ENCODE measurements at places on chromosomes 3 and 15.
A peak's percentile ranks its signal among the peaks of the same experiment; 100 is the strongest.

- DNase-seq: peak; percentile 66
Observed at GRCh38 chr3:124202754-124203153, 210.8 kb upstream of the ROPN1 start.

DNA sequence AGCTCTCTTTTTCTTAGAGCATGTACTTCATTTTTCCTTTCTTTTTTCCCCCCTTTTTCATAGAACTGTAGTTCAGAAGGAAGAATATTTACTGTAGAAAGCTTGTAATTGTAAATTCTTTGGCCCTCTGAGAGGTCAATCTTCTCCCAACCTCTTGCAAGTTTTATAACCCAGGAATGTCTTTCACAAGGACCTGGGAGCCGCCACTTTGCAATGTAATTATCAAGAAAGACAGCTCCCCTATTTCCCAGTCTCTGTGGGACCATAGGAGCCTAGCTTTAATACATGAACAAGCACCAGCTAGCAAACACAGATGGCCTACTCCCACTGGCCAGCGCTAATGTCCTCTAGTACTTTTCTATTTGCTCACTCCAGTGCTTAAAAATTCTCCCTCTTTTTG lies 51.4 kb downstream of the NFKBIZ start:
- no peak for DNase-seq

DNA sequence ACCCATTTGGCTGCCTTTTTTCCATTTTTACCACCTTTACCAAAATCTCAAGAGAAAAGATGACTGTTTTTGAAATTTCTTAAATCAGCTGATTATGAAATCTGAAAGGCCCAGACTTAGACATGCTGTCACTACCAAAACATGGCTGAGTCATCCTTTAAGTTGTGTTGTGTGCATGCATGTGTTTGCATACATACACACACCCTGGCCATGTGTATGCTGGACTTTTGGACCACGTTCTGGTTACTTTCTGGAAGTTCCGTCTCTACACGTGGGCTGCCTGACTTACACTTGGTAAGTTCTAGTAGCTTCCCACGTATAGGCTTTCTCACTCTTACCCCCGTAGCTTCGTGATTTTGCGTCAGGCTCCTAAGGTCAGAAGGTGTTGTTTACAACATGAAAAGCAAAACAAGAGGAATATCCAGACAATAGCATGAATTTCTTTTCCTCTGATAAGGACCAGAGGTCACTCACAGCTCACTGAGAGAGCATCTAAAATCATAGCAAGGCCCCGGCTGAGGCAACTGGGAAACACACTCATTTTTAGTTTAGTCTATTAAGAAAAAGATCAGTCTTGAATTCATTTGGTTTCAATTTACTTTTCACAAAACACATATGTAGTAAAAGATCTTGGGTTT lies 62.4 kb downstream of the COL8A1 start:
- DNase-seq: no peak

GRCh38 chr3:182692695-182693094 lies 100.6 kb upstream of the ATP11B start:
- DNase-seq: no peak

DNA sequence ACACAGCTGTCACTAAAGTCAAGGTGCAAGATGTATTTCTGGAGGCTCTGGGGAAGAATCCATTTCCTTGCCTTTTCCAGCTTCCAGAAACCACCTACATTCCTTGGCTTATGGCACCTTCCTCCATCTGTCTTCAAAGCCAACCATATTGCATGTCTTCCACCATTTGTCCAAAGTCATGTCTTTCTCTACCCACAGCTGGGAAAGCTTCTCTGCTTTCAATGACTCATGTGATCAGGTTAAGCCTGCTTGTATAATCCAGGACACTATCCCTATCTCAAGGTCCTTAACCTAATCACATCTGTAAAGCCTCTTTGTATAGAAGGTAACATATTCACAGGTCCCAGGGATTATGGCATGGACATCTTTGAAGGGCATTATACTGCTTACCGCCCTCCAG lies 14.2 kb downstream of the ARHGAP31 start:
- no peak for DNase-seq

DNA sequence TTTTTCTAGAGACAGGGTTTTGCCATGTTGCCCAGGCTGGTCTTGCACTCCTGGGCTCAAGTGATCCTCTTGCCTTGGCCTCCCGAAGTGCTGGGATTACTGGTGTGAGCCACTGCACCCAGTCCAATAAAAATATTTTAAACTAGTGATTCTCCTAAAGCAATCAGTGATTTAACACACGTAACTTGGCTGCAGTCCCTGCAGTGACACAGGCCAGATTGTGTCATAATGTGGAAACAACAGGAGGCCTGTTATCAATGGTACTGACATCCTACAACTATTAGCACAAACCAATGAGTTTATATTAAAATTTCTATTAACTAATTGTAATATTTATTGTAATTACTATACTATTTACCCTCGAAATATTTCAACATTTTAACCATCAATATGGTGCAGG lies 1.6 kb upstream of the SEC61A1 start:
- DNase-seq: no peak

GRCh38 chr15:76973362-76973743 lies 21.6 kb upstream of the PSTPIP1 start:
- peak; percentile 66 for DNase-seq

GRCh38 chr3:146626403-146627122 lies 21.4 kb upstream of the PLSCR5 start:
- DNase-seq: no peak

DNA sequence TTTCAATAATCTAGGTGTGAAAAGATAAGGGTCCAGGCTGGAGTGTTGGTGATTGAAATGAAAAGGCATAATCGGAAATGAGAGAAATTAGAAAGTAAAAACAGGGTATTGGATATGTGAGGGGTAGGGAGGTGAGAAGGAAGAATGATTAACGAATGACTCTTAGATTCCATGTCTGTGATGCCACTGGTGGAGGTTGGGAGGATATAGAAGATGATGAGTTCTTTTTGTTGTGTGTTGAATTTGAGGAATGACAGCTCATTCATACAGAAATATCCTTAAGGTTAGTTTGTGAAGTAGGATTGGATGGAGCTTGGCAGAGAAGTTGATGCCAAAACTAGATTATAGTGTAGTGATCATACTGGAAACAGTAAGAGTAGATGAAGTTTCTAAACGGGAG lies 72.2 kb upstream of the CCNL1 start:
- DNase-seq: no peak

- DNase-seq: no peak
Observed at GRCh38 chr15:87129916-87130315, 1050.2 kb downstream of the AGBL1 start.

DNA sequence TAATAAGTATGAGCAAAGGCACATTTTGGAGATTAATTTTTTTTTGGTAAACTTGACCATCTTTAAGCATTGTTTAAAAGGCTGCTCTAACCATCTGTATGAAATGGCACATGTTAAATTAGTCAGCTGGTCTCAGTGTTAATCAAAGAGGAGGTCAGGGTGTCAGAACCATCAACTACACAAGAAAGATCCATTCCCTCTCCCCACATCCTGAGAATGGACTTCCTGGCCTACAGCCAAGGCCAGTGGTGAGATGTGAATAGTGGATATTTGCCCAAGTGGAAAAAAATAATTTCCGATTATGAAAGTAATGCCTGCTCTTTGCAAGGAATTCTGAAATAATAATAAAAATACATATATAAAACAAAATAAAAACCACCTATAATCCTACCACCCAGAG lies 641.7 kb downstream of the NR2F2 start:
- no peak for DNase-seq

DNA sequence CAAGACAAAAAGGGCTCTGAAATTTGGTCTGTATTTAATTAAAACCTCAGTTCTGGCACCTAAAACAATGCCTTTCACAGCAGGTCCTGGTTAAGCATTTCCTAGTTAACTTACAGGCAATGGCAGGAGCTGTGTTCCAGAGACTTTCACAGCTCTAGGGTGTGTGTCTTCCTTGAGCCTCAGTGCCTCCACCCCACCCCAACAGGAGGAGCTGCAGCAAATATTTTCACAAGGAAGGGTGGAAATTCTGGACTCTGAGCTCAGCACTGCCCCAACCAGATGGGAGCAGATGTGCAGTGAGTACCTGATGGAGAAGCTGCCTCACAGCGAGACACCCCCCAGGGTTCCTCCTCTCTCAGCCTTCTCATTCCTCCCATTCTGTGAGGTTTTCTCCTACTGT lies 106.3 kb upstream of the SPATA12 start:
- DNase-seq: no peak

GRCh38 chr3:71064291-71064955 lies 519.1 kb downstream of the FOXP1 start:
- no peak for DNase-seq

GRCh38 chr15:68620721-68621527 lies 42.1 kb downstream of the CORO2B start:
- DNase-seq: peak; percentile 95

DNA sequence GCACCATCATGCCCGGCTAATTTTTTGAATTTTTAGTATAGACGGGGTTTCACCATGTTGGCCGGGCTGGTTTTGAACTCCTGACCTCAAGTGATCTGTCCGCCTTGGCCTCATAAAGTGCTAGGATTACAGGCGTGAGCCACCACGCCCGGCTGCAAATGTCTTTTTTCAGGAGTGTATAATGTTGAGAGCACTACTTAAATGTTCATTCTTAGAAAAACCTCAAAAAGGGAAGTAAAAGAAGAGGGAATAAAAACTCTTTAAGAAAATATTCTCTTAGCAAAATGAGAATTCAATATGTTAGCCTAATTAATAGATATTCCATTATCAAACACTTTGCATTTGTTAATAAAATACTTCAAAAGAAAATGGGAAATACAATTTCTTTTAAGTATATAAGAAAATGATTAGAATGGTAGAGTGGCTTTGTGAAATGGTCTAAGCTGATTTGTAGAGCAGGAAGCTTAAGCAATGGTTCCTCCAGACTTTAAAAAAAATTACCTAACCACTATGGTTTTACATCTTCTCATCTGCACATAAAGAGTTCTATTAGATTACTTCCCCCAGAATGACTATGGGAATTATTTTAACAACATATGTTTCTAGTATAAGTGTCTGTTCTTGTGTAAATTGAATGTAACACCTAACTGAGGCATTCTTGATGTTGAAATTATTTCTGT lies 226.7 kb upstream of the ALCAM start:
- no peak for DNase-seq

DNA sequence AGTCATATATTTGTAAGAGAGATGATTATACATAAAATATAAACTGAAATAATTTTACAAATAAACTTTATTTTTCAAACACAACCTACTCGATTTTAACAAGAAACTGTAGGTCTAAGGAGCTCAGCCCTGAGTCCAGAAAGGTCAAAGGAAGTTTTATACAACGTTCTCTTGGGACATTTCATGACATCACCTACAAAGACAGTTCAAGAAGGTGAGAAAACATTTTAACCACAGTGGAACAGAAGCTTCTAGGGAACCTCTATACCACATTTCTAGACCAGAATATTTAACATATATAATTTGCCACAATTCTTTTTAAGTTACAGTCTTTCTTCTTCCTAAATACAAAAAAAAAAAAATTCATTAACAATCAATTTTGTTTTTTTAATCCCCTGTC lies 40.1 kb downstream of the CBLB start:
- no peak for DNase-seq

DNA sequence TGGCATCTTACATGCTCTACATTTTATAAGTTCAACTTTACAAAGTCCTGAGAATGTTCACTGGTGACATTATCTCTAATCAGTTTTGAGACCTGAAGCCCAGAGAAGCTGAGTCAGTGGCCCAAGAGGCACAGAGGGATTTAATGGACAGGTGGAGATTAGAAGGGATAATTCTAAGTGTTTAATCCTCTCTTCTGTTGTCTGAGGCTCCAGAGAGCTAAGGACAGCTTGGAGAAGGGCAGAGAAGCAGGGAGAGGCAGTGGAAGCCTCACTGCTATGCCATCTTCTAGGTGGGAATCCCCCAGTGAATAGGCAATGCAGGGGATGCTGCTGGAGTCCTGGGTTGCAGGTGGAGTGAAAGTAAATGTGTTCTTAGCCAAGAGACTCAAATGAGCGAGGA lies 369.4 kb upstream of the SLCO3A1 start:
- no peak for DNase-seq

GRCh38 chr3:194671511-194671899 lies 486 bp downstream of the LSG1 start:
- DNase-seq: no peak

DNA sequence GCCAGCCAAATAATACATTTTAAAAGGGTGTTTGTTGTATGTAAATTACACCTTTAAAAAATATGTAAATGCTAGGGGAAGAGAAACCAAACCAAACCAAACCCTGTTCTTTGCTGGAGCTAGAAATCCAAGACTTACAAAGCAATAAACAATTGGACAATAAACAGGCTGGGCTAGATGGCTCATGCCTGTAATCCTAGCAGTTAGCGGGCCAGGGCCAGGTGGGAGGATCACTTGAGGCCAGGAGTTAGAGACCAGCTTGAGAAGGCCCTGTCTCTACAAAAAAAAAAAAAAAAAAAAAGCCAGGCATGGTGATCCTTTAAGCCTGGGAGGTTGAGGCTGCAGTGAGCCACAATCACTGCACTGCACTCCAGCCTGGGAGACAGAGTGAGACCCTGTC lies 12.5 kb downstream of the STOML1 start:
- no peak for DNase-seq

DNA sequence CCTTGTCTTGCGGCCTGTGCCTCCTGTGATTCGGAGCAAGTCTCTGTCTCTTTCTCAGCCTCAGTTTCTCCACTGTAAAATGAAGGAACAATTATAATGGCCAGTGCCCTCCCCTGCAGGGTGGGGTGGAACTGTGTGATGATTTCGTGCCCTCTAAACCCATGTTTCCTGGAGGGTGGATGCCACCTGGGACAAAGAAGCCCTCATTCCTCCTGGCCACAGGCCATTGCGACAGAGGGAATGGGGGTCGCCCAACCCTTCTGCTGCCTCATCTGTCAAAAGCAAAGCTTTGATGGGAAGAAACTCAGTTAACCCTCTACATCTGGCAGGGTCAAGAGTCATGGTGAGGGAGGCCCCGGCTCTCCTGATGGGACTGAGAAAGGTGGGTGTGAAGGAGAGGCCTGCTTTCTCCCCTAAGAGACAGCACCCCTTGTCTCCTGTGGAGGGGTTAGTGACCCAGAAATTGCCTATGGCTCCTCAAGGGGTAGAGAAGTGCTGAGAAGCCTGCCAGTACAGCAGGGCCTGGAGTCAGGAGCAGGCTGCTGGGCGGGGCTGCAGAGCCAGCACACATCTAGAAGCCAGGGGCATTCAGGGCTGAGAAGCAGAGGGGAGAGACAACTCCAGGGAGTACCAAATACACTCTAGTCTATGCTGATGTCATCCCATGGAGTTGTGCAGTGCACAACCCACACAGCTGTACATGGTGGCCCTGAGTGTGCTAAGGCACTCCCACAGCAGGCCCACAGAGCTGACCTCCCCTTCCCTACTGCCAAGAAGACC lies 61.0 kb downstream of the PLXNA1 start:
- DNase-seq: no peak

DNA sequence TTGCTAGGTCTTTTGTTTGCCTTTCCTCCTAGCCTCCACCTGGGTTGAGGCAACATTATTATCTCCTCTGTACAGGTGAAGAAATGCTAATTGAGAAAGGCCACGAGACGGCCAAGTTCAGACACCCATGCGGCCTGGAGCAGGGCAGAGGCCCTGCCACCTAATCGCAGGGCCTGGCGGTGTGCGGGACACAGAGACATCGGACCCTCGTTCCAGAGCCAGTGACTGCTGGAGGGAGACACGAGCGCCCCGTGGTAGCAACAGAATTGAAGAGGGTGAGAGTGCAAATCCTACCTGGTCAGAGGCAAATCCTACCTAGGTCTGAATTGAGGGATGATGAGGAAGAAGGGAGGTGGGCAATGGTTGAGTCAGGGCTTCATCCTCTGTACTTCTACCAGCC lies 113.8 kb upstream of the MEF2A start:
- no peak for DNase-seq
